ENCODE measurements at places on chromosomes 6 and 20.

- DNase-seq: no peak
Measured at GRCh38 chr20:60559462-60559861, 601.2 kb downstream of the CDH26 start.

DNA sequence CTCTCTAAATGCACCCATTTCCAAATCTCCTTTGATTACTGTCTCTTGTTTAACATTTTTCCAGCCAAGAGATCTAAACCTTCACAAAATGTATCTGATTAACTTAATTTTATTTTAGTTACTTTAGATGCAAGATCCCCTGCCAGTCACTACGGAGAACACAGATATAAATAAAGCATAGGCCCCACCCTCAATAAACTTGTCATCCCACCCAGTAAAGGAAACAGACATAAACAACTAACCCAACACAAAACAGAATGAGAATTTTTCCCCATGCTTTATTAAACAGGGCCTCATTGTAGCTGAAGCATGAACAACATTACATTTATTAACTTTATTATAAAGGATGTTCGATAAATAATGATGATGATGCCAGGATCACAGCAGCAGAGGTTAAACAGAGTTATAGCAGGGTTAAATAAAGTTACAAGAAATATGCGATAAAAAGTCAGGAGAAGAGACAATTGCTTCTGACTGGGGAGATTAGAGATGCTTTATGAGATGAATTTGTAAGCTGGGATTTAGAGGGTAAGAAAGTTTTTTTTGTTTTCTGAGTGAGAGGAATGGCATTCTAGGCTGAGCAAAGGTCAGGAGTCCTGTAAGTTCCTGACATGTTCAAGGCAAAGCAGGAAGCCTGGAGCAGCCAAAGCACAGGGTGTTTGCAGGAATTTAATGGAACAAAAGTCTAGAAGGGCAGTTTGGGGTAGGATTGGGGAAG, 41.1 kb downstream of the TFAP2A start:
- DNase-seq: no peak

DNA sequence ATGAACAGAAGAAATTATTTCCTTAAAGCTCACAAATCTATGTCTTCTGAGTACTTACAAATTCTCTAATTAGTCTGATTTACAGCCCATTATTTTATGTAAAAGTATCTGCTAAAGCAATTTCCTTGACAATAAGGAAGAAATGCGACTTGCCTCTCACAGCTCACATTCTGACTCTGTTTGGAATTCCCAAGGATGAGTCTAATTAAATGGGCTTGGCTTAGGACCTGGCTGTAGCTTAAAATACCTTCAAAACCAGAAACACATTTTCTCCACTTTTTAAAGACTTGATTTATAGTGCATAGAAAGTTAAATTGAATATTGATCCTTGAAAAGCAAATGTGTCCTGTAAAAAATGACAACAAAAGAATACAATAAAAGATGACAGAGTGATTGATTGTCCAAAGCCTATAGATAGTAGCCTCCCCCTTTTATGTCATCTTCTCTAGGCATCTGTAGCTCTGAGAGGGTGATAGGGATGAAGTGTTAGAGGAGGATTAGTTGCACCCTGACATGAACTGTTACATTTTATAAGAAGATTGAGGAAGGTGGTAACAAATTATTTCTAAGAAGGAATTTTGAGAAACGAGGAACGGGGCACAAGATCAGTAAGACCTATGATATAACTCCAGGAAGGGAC, 118.9 kb downstream of the MACROD2 start:
- DNase-seq: no peak

DNA sequence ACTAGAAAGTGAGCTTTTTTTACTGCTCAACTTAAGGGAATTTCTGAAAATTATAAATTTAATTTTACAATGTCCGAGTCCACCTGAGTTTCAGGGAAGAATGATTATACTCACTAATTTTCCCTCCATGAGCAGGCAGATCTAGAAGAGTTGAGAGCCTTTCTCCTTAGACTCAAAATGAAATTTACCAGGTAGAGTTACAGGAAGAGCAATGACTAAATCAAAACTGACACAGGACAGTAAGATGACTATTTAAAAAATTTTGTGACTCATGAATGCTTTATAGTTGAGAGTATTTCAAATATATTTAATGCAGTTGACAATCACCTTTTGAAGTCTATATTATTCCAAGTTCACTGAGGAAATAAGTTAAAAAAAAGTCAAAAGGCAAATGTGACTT, 198.1 kb upstream of the NRSN1 start:
- DNase-seq: no peak

GRCh38 chr6:13508711-13509705, 21.6 kb upstream of the GFOD1 start:
- DNase-seq: no peak

GRCh38 chr20:45450097-45450818, 19.3 kb upstream of the WFDC2 start:
- DNase-seq: no peak

GRCh38 chr6:64874776-64875175, 832.2 kb downstream of the EYS start:
- DNase-seq: no peak

DNA sequence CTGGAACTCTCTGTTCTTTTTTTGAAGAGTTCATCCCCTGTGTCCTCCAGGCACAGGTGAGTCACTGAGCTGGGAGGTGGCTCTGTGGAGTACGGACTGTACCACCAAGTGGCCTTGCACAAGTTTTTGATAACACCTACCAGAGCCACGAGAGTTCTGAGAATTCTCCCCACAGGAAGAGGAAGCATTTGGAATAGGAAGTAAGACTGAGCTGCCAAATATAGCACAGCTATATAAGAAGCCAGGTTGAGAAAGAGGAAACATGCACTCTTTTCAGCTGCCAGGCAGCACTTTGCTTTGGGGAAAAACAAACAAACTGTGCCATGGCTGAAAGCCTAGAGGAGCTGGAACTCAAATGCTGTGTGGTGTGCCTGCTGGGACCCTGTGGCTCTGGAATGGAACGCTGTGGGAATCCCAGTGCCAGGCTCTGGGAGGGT, 70.8 kb upstream of the RIPOR2 start:
- no peak for DNase-seq

DNA sequence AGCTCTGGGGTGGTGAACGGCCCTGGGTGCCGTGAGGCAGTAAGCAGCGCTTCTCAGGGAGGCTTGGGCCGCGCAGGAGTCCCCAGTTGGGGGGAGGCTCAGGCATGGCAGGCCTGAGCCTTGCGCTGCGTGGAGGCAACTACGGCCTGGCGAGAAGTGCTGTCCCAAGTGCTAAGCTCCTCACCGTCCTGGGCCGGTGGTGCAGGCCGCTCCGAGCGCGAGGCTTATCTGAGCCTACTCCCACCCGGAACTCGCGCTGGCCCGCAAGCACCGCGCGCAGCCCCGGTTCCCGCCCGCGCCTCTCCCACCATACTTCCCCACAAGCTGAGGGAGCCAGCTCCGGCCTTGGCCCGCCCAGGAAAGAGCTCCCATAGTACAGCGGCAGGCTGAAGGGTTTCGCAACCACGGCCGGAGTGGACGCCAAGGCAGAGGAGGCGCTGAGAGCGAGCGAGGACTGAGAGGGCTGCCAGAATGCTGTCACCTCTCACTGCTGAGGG, 1.8 kb upstream of the WRNIP1 start:
- DNase-seq: no peak

GRCh38 chr6:4819706-4820283, 43.6 kb downstream of the CDYL start:
- DNase-seq: no peak

DNA sequence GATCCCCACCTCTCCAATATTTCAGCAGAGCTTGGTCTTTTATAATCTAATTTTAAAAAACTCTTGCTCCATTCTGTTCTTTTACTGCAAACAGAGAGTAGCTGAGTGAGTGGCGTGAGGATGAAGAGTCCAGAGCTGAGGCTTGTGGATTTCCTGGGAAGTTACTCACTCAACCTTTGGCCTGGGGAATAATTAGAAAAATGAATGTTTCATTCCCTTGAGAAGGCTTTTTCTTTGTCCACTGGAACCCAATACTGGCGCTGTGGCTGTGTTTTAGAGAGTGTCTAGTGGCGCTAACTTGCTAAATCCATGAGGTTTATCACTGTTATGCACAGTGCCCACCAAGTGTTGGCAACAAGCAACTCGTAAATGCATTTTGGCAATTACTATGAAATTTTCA, 251.5 kb downstream of the HIVEP2 start:
- no peak for DNase-seq

DNA sequence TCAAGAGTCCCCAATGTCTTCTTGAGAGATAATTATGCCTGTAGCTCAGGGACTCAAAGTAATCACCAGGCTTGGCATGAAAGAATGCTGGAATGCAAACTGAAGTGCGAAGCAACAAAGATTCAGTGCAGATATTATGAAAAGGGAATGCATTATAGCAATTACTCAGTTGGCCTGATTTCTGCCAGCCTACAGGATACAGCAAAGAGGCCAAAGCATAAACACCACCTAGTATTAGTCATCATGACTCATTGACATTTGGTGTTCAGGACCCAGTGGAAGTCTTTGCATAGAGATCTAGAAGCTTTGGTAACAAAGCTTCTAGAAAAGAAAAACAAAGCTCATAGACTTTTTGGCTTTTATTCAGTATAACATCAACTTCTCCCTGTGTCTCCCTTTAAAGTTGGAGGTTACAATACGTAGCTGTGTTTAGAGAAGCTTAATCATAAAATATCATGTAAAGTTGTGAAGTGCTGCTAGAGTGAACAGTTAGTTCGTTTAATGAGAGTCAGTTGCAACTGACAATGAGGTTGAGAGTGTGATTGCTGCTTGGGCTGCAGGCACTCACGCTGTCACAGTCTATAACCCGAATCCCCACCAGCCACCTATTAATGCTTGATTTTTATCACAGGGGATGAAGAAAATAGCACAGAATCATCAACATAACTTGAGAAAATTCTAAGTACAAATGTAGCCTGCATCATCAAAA, 932.7 kb downstream of the TFAP2A start:
- no peak for DNase-seq

- DNase-seq: no peak
Measured at GRCh38 chr20:49684335-49684997, 29.2 kb downstream of the B4GALT5 start.

DNA sequence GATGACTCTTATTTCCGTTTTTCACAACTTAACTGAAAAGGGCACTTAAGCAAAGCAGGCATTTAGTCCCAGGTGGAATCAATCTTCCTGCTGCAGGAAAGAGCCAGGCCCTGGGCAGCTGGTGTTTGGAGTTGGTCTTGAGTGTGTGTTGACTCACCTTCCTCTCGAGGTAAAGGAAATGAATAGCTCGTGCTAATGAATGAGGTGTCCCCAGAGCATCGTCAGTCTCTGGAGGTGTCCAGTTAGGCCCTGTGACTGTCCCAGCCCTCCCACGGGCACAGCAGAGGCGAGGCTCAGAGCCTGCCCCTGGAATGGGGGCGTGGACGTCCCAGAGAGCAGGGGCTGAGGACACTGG, 277.7 kb downstream of the NRN1 start:
- DNase-seq: no peak

- DNase-seq: no peak
Measured at GRCh38 chr6:19472850-19473249, 364.3 kb upstream of the ID4 start.

- DNase-seq: no peak
Measured at GRCh38 chr6:98842342-98843180, 8.2 kb downstream of the POU3F2 start.

- DNase-seq: no peak
Measured at GRCh38 chr6:148959008-148959407, 212.2 kb downstream of the UST start.

DNA sequence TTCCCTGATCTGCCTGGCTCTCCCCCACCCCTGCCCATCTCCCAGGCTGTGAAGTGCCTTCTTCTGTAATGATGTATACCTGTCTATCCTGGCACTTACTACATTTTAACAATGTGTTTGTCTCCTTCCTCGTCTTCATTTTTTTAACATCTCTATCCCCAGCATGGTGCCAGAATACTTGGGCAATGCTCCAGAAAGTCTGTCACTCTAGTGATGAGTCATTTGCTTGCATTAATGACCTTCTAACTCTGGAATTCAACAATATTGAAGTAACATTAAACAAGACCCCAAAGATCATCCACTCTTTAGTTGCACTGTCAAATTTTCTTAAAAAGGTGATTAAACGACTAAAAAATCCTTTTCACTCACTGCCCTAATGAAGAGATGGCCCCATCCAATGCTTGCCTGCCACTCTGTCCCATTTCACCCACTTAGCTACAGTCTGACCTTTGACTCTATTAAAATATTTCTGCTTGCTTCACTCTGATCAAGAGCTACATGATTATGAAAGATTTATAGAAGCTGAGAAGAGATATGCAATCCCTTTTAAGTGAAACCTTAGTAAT, 7.7 kb upstream of the KLHL31 start:
- DNase-seq: no peak

DNA sequence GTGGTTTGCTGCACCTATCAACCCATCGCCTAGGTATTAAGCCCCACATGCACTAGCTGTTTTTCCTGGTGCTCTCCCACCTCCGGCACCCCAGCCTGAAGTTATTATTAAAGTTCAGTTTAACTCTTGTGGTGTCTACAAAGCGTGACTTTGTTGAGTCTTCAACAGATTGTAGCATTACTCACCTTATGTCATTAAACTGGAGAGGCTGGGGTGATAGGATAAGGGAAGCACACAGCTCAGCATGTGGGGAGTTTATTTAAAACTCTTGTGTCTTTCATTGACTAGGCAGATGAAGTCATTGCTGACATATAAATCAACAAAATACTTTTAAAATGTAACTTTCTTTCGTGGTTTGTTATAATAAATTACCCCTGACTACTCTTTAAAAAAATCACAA, 84.7 kb upstream of the GCM1 start:
- DNase-seq: no peak

- no peak for DNase-seq
Measured at GRCh38 chr6:21935561-21936028, 342.0 kb downstream of the SOX4 start.

GRCh38 chr20:3635346-3635745, 27.9 kb downstream of the GFRA4 start:
- no peak for DNase-seq

DNA sequence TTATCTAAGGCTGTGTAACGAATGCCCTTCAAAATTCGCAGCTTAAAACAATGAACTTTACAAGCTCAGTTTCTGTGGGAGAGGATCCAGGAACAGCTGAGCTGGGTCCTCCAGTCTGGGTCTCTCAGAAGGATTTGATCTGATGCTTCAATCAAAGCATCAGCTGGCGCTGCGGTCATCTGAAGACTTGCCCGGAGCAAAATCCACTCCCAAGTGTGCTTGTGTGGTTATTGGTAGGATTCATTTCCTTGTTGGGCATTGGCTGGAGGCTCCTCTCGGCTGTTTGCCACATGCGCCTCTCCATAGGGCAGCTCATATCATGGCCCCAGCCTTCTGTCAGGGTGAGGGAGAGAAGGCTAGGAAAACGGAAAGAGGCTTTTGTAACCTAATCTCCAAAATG, 269.3 kb upstream of the CHD6 start:
- no peak for DNase-seq

DNA sequence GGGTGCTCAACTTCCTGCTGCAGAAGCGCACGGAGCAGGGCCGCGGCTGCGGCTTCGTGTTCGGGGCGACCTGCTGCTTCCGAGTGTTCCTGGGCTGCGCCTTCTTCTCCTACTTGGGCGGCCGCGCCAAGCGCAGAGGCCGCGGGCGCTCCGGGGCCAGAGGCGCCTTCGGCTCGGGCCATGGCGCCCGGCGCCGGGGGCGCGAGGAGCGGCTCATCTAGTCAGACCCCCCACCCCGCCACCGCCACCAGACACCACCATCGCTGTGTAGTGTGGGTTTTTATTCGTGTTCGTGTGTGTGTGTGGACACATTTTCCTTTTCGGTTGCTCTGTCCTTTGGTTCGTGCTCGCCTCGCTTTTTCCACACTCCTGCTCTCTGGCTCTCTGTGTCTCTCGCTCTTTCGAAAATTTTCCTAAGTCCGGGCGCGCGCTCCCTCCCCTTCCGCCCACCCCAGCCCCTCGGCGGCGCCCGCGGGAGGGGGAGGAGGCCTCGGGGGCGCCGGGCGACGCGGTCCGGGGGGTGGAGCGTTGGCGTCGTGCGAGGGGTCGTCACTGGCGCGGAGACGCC, 38.1 kb downstream of the GNAS start:
- DNase-seq: no peak

Data from cortex of kidney (tissue), 1 donor.